Activated T-helper 9 cell treated with anti-CD3 and anti-CD28 coated beads, Interleukin-2, amount 50 U/mL, for 16 hours (primary cell): ENCODE measurements at places on chromosomes 13 and 19.

DNA sequence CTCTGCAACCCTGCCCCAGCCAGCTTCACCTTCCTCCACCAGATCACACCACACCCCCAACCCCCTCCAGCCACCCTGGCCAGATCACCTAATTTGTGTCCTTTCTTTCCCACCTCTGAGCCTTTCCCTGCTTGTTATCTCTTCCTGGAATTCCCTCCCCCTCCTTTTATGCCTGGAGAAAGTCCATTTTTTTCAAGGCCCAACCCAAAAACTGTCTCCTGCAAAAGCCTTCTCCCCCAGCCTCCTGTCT lies 5.3 kb upstream of the TLE2 start:
- DNase-seq, result no peak

DNA sequence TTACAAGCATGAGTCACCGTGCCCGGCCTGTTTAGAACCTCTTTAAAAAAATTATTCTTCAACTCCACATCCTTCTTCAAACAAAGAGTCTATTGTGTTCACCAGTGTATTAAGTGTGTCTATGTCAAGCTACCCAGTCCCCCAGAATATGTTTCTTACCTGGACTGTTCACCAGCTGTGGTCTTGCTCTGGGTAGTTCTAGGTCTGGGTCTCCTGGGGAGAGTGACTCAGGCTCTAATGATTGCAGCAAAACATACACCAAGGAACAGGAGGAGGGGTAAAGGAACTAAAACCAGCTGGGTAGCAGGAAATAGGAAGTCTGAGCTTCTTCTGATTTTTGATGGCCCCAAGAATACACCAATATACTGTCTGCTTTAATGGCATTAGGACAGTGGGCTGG lies at the start of gene FPR1:
Gene FPR1, minus strand, starts transcription at position 224 of the 400 bp plus-strand sequence. CDS start 4,884 bp downstream, outside the sequence.
- DNase-seq, result no peak

- no peak for DNase-seq
These were observed 6.3 kb upstream of the MBD3 start for GRCh38 chr19:1598777-1599459.

- DNase-seq, result no peak
These were observed 2.8 kb upstream of the IFNL2 start for GRCh38 chr19:39265321-39265916.

DNA sequence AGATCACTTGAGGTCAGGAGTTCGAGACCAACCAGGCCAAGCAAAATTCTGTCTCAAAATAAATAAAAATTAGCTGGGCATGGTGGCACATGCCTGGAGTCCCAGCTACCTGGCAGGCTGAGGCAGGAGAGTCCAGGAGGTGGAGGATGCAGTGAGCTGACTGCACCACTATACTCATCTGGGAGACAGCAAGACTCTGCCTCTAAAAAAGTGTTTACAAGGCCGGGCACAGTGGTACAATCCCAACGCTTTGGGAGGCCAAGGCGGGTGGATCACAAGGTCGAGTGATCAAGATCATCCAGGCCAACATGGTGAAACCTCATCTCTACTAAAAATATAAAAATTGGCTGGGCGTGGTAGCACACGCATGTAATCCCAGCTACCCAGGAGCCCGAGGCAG lies 4.2 kb upstream of the DAPK3 start:
- DNase-seq, result no peak

GRCh38 chr13:69704311-69704710 lies 403.3 kb upstream of the ATXN8OS start:
- no peak for DNase-seq

DNA sequence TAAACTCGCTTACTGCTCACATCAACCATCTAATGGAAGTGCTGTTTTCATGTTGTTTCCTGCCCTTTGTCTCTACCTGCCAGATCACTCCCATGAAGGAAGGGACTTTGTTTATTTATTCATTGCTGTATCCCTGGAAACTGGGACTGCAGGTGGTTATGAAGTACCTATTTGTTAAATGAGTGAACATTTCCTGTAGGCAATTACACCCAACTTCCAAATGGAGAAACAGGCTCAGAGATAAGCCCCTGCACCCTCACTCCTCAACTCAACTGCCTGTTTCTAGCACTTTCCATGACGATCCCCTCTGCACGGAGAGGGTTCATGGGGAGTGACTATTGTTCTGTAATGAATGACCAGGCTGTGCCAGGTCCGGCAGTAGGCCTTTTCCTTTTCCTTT lies 1.9 kb upstream of the SELENOW start:
- no peak for DNase-seq
